Fibroblast of lung (primary cell): ENCODE measurements at places on chromosomes 3 and 15.

DNA sequence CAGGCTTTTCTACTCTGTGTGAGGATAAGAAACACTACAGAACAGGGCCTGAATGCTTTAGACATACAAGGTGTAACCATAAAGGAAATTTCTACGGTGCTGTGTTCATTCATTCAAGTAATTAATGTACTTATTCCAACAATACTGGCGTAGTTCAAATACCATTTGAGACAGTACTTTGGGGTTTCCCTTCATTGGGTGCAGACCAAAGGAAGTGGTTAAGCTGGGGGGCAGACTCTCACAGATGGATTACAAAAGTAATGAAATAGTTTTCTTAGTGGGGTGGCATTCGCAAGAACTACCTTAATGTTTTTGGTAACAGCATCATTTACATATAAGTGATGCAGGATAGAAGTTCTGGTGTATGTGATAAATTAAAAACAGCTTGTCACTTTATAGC is 65.9 kb downstream of the BTD start:
- DNase-seq, result no peak

GRCh38 chr3:195246581-195246995 is 24.4 kb downstream of the XXYLT1 start:
- DNase-seq, result no peak

GRCh38 chr3:29285471-29286071 is 4.7 kb downstream of the RBMS3 start:
- peak; percentile 46 for DNase-seq

- no peak for DNase-seq
These were observed 32.7 kb downstream of the CD200 start for GRCh38 chr3:112365636-112366035.

DNA sequence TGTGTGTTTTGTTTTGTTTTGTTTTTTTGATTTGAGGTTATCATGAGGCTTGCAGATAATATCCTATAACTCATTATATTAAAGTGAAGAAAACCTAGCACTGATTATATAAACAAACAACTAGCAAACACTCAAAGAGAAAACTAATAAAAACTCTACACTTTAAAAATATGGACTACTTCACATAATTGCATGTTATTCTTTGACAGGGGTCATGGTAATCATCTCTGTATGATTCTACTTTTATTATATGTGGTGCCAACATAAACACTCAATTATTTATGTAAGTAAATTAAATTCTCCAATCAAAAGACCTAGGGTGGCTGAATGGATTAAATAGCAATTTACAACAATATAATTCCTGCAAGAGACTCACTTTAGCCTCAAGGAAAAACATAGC is 44.6 kb upstream of the P3H2 start:
- no peak for DNase-seq

GRCh38 chr3:45034612-45035252 is 8.6 kb downstream of the CLEC3B start:
- no peak for DNase-seq

- DNase-seq, result no peak
These were observed 38.8 kb upstream of the TNFSF10 start for GRCh38 chr3:172561897-172562640.

DNA sequence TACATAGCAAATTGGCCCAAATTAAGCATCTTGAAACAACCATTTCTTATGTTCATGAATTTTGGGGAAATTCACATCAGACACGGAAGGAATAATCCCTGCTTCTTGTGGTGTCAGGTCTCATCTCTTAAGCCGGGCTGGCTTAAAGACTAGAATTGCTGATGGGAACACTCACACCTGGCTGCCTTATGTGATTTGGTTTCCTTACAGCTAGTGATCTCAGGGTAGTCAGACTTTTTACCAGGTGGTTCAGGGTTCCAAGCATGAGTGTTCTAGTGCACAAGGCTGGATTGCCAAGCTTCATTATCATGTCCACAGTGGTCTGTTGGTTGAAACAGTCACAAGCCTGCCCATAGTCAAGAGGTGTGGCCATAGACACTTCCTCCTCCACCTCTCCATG is 20.3 kb upstream of the CCNL1 start:
- no peak for DNase-seq

GRCh38 chr3:170448584-170448983 is 29.9 kb downstream of the CLDN11 start:
- DNase-seq, result peak; percentile 27

DNA sequence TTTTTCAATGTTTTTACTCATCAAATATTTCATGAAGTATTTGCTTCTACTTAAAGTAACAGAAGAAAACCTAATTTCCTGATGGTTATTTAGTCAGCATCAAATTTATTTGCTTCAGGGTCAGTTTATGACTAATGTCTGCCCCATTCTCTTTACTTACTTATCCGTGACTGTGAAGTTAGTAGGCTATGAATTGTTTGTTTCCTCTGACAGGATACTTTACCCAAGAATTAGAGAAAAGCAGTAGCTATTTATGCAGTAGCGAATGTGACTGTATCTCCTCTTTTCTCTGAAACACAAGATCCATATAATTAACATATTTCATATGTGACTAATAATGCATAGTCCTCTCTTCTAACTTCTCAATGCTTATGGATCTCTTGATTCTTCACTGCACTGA is 329.9 kb upstream of the ROBO1 start:
- DNase-seq, result peak; percentile 17

DNA sequence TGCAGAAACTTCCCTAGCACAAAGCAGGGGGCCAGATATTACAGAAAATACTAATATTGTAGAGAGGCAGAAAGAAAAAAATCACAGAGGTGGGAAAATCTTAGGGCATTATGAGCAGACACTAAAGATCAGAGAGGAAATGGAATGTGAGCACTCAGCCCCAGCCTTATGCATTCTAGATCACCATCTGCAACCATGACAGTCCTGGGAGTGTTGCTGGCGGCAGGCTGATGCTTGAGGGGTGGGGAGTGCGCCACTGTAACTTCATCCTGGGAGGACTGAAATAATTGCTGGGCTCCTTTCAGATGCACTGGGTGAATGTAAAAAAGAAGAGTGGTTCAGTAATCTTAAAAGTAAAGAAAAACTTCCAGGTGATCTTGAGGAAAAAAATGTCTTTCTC is 427.6 kb upstream of the SEMA6D start:
- no peak for DNase-seq

DNA sequence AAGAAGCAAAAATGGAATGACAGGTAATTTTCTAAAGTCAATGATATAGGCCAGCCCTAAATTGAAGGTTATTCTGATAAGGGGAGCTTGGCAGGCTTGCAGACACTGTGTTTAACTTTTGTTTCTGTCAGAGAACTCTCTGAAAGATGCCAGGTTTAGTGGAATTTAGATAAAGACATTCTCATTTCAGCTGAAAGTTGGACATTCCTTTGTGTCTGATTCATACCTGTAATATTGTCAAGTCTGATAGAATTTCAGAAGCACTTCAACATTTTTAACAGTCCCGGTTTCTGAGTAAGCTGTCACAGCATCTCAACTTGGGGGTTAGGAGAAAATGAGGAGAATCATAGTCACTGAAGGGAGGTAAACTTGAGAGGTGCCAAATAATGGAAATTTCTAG is 84.0 kb downstream of the DIPK2A start:
- no peak for DNase-seq
